ENCODE measurements at places on chromosomes 13 and 19. TPM values are rescaled to one million over a fixed set of nuclear protein-coding genes. Genes with fewer than 3 reads are reported as not detected.

DNA sequence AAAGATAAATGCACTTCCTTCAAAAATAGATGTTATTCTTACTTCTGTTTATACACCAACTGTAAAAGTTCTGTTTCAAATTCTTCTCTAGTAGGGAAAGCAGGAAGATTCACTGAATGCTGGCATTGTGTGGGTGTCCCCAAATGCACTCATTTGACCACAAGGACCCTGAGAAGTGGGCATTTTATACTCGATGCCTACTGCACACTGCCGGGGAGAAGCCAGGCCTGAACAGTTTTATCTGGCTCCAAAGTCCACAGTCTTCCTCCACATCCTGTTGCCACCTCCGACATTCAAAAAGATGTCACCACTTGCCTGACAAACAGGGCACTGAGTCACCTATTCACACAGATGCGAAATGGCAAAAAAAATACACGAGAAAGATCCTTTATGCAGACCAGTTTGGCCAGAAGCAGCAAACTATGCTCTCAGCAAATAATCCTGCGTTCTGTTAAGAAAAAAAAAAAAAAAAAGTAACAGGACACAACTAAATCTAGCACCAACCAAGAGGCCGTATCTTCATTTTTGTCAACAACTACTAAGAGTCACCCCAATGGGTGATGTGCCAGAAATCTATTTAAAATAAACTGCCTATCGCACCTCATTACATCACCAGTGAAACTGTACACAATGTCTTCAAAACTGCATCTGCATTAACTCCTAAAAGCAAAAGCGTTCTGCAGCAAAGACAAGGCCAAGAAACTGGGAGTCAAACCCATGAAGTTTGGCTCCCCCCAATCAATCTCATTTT is 6.2 kb downstream of the ZC3H4 start:
- DNase-seq: no peak

GRCh38 chr19:56360841-56361240 is 32.5 kb downstream of the ZNF582 start:
- no peak for DNase-seq

Gene CEACAM19
- total RNA-seq: 11.0 TPM

DNA sequence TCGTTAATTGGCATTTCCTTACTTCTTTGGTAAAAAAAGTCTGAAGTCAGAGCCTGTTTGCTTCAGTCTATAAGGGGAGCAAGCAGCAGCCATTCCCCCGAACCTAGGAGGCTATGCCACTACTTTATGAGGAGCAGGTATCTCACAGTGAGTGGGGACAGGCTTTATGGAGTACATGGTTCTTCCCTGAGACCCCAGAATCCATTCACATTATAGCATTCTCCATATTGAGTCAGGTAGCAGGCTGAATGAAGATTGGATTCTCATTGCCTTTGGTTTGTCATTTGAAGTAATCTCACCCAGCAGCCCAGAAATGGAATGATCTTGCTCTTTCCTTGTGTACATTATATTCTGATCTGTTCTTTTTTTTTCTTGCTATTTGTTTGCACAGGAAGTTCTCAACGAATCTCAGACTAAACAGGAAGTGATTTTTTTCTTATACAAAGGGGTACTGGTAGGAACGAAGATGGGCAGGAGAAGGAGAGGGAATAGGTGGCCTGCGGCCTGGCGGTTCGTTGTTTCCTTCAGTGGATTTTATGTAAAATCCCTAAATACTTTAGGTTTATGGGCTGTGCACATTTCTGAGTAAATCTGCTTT is 74.4 kb downstream of the ARHGAP35 start:
- DNase-seq: no peak

Gene MYH14
- total RNA-seq: 8.5 TPM

Gene CD79A
- total RNA-seq: 0.28 TPM

Gene UBE2S
- total RNA-seq: 13.6 TPM

GRCh38 chr19:37983153-37983552 is 76.1 kb downstream of the SIPA1L3 start:
- DNase-seq: no peak

- no peak for DNase-seq
Observed at GRCh38 chr13:29933401-29933800, 83.0 kb upstream of the UBL3 start.

Gene FOSB
- total RNA-seq: 2.6 TPM

DNA sequence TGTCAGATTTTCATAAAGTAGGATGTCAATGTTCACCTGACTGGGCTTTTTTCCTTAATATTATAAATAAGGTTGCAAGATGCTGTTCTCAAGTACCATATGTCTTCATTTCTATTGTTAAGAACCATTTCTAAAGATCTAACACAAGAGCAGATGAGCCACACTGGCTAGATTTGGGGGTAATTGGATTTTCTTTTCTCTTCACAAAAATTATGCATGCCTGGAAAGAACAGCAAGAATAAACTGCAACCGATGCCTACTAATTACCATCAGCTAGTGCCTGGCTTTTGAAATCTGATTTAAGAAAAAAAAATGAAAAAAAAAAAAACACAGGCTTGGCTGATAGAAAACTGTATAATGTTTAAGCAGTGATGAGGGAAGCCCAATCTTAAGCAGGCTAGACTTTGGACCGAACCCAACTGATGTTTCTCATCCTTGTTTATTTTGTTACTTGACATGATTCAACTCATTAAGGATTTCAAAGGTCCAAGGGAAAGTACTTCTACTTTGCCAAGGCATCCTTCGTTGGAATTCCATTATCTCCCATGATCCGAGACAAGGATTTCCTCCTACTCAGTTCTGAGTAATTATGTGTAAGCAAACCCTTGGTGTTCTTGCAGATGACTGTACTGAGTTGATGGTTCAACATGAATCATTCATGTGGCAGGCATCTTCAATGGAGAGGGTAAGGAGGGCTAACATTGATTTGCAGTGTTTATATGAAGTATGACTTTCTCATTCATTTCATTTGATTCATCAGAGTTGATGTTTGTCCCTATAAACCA is 300.5 kb downstream of the SPRY2 start:
- DNase-seq: no peak

Gene SHC2
- 6.8 TPM for total RNA-seq

Gene SCN1B
- 15.7 TPM for total RNA-seq

DNA sequence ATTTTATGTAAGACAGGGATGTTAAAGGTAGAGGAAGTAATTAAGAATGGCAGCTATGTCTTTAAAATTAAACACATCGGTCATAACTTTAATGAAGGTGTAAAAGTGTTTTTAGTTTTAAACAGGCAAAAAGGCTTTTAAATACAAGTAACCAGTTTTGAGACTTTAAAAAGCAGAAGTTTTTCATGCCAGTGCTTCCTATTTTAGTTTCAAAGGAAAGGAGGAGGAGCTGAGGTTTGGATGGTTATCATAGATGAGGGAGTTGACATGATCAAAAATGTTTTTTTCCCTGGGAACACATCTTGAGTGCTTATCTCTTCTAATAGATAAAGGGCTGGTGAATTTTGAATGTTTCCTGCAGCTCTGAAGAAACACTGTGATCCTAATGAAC is 42.9 kb downstream of the LRCH1 start:
- no peak for DNase-seq

DNA sequence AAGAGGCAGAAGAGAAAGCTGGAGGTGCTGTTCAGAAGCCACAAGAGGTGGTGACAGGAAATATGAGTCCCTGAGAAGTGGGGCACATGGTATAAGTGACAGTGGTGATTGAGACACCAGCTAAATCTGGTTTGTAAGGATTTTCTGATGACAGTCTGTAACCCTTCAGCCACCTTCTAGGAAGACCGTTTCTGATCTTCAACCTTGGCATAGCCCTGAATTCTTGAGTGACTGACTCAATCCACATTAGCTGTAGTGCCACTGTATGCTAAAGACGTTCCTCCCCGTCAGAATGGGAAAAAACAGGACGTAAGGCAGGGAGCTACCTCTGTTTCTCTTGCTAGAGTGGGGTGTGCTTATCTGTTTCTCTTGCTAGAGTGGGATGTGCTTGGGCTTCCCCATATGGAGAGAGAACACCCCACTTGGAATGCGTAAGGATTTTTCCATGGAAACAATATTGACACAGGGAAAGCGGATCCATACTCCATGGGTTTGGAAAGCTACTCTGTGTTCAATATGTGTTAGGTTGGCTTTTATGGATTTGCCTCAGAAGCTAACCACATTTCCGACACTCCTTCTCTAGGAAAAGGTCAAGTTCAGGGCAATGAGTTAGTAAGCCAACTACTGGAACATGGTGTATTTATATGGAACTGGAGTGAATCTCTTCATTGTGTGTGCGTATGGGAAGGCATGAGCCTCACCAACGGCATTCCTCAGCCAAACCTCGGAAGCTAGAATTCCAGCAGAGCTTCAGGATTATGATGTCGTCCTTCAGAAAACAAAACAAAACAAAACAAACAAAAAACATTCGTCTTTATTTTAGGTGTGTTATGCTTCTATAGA is 948.8 kb upstream of the SLC10A2 start:
- DNase-seq: no peak

- no peak for DNase-seq
Observed at GRCh38 chr19:47499371-47499770, 15.4 kb upstream of the KPTN start.

DNA sequence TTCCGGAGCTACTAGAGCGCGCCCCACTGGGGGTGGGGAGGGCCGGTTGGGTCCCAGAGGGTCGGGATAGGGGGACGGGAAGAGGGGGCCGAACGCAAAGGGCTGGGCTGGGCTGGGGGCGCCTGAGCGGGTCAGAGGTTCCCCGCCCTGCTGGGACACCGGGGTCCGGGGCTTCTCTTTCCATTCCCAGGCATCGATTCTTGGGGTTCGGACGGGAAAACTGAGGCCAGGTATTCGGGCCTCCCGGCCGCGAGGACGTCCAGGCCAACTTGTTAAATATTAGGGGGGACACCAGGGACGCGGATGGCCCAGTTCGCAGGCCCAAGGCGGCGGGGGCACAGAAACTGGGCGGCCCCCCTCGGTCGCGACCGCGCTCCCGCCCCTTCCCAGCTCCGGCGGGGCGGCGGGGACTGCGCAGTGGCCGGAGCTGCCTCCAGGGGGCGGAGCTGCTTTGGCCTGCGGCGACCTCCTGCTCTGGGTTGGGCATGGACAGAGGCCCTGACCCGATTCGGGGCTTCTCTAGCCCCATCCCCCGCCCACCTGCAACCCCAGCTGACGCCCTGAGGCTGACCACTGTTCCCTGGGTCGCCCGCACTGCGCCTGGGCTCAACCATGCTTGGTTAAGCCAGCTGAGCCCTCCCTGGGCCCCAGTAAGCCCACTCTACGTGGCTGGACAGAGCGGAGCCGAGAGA is 1.2 kb upstream of the KLF16 start:
- DNase-seq: peak; percentile 78

Gene NRTN
- total RNA-seq: 16.1 TPM

- DNase-seq: no peak
Observed at GRCh38 chr19:46608178-46608577, 7.0 kb downstream of the CALM3 start.

DNA sequence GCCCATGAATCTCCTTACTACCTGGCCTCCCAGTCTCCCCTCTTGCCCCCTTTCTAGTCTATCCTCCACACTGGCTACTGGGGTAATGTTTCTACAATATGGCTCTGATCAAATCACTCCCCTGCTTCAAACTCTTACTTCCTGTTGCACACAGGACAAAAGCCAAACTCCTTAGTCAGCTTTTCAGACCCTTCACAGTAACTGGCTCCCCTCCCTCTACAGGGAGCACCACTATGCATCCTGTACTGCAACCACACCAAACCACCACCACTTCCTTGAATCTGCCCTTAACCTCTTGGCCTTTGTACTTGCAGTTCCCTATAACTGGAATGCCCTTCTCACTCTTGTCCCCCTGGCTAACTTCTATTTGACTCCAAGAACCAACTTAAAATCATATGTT is 32.2 kb downstream of the DEDD2 start:
- no peak for DNase-seq

- no peak for DNase-seq
Observed at GRCh38 chr13:105048677-105049076, 1486.8 kb downstream of the EFNB2 start.

DNA sequence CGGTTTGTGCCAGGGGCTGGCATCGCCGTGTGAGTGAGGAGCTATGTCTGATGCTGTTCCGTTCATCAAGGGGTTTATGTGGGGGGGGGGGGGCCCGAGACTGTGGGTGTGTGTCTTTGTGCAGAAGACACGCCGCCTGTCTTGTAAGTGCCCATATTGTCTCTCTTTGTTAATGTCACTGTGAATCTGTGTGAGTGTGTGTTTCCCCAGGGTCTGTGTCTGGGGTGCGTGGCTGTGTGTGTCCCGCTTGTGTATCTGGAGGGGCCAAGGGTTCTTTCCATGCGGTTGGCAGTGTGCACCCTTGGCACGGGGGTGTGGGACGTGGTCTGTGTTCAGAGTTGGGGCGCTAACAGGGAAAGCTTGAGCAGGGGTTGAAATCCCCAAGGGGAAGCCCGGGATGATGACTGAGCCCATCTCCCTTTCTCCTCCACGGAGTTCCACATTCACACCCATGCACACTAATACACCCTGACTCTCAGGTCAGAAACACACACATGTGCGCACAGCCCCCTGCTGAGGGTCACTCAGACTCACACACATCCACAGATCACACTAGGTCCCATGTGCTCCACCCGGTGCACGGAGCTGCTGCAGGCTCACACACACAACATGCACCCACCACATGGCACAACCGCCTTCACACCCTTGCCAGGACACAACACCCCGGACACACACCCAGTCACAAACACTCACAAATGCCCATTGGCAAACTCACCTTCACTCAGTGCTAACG is 1.8 kb downstream of the NCAN start:
- no peak for DNase-seq

Gene DAND5
- 1.8 TPM for total RNA-seq

GRCh38 chr13:89755729-89756492 is 1591.6 kb upstream of the MIR17HG start:
- no peak for DNase-seq

Gene CLEC4M
- total RNA-seq: 4.2 TPM

GRCh38 chr13:51066091-51066831 is 44.8 kb downstream of the C13orf42 start:
- peak; percentile 51 for DNase-seq

DNA sequence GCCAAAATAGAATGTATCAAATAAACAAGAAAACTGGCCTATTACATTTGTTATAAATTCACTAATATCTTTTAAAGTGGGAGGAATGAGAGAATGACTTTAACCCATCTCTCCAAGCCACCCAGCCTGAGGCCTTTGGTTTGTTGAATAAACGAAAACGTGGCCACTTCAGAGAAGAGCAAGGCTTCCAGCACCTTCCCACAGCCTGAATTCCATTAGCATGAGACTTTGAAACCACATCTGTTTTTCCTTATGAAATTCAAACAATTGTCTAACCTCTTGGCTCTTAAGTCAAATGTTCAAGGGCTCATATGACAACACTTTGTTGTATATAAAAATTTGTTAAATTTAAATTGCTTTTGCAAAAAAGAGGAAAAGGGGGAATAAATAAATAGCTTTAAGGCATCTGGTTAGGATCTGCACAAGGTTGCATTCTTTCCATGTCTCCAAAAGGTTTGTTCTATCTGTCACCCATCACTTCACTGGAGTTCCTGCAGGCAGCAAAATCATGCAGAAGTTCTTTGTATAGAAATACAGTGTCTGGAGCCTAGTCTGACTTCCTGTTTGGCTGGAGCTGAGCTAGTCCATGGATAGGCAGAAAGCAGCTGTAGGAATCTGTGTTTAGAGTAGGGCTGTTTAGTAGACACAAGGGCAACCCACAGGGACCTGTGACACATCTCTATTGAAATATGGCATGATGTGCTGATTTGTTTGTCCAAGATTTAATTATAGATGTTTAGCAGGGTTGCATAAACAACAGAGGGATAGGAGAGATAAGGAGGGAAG is 502.3 kb downstream of the KCTD12 start:
- no peak for DNase-seq

Gene ZNF761
- 15.2 TPM for total RNA-seq

- no peak for DNase-seq
Observed at GRCh38 chr13:107838588-107839161, 376.7 kb downstream of the LIG4 start.

All from adrenal gland (tissue), 19 donors.